ENCODE measurements at places on chromosomes 12 and 14. TPM values are rescaled to one million over a fixed set of nuclear protein-coding genes. Genes with fewer than 3 reads are reported as not detected.

CEBPE gene
- not detected for total RNA-seq

JPH4 gene
- not detected for total RNA-seq

LIN7A gene
- total RNA-seq = 16.3 TPM

C12orf56 gene
- total RNA-seq = not detected

ACSM4 gene
- total RNA-seq = not detected

AKAP3 gene
- total RNA-seq = 7.7 TPM

POTEM gene
- total RNA-seq = not detected

IL22 gene
- not detected for total RNA-seq

ZNF641 gene
- total RNA-seq = 119 TPM

KRT72 gene
- not detected for total RNA-seq

CCDC175 gene
- total RNA-seq = not detected

CCDC184 gene
- 0.54 TPM for total RNA-seq

ETNK1 gene
- 53.3 TPM for total RNA-seq

PTPN6 gene
- total RNA-seq = 31.5 TPM

NFE2 gene
- total RNA-seq = 1.7 TPM

SLC25A21 gene
- total RNA-seq = 0.54 TPM

DBX2 gene
- 0.89 TPM for total RNA-seq
